Stimulated activated CD4-positive, alpha-beta T cell treated with anti-CD3 and anti-CD28 coated beads, TNF-alpha, amount 100 ng/mL, for 4 hours (primary cell): ENCODE measurements at places on chromosomes 1 and 21.

GRCh38 chr1:164771619-164772361 lies 212.8 kb downstream of the PBX1 start:
- no peak for DNase-seq

DNA sequence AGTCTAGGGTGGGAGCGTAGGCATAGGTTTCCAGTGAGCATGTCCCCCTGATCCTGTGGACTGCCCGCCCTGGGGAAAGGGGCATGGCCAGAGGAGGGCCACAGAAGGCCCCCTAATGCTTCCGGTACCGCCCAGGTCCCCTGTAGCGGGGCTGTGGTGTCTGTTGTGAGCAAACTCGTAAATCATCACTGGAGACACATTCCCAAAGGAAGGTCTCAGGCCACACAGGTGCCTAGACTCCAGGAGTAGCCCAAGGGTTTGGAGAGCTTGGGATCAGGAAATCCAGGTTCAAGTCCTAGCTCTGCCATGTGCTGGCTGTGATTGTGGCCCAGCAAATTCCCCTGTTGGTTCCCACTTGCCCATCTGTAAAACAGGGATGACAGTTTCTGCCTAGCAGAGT lies 20.2 kb downstream of the NKAIN1 start:
- no peak for DNase-seq

DNA sequence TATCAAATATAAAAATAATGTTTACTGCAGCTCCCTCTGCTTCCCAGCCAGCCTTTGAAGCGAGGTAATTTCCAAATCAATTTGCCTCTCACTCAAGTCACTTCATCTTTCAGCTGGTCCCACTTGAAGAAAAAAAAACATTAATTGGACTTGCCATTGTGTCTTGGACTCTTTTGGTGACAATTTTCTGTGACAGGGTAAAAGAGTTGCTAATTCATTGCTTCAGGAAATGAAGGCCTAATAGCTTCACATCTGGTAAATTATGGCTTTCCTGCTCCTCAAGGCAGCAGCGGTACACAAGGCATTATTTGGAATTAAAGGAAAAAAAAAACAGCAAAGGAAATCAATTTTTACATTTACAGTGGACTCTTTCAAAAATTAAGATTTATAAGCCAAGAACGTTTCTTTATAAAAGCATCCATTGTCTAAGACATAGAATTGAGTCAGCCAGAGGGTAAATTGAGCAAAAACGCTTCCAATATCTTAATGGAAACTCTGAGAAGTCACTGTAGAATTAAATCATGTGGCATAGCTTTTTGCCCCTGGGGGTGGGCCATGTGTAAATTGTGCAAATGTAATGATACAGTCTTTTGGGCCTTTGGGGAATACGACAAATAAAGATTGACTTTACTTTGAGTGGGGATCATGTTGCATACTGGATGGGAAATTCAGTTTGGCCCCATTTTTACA lies 102.5 kb downstream of the LYPLAL1 start:
- DNase-seq: no peak

DNA sequence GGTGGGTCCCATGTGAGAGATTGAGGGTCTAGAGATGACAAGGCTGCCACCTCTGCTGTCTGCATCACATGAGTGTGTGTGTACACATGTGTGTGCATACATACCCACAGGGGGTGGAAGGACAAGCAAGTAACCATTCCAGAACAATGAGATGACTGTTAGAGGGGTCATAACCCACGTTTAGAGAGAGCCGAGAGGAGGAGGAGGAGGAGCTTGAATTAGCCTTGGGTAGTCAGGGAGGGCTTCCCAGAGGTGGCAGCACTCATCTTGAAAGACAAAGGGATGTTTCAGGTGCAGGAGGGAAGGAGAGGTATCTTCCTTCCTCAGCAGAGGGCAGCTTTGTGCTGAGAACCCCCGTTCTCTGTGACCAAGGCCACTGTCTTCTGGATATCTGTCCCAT lies 21.3 kb downstream of the TNFRSF1B start:
- no peak for DNase-seq
